ENCODE measurements at places on chromosomes 2 and 18.

DNA sequence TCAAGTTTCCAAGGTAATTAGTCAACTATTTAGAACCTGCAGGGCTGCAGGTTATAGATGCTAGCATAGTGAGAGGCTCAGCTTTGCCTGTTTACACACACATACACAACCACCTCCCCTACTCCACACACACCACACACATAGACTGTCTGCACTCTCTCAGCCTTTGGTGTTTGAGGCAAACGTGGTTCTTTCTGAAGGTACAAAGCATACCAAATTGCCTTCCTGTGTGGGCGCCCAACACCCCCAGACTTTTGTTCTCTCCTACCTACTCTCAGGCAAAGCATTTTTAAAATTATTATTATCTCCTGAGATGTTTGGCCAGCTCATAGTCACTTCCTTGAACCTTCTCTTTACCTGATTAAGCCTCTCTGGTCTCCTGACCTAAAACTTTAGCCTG is 44.9 kb downstream of the MYO3B start:
- no peak for DNase-seq

- DNase-seq, result no peak
Observed at GRCh38 chr2:18719978-18720775, 130.8 kb upstream of the NT5C1B start.

GRCh38 chr2:50865235-50865634 is 166.7 kb downstream of the NRXN1 start:
- no peak for DNase-seq

DNA sequence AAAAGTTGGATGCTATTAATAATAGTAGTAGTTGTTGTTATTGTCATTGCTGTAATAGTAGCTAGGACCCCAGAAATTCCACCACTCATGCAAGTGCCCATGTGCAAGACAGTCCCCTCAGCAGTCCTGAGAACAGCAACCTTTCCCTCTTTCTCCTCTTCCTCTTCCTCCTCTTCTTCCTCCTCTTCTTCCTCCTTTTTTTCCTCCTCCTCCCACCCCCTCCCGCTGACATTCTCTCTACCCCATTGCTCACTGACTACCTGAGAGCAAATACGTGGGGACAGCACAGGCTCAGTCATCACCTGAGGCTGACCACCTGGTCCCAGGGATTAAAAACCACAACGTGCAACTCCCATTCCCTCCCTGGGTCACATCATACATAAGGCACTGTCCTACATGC is 41.8 kb downstream of the SMAD7 start:
- DNase-seq, result no peak

GRCh38 chr2:5932556-5933469 is 240.6 kb downstream of the SOX11 start:
- DNase-seq, result no peak

GRCh38 chr2:56465491-56465890 is 281.7 kb downstream of the CCDC85A start:
- no peak for DNase-seq

DNA sequence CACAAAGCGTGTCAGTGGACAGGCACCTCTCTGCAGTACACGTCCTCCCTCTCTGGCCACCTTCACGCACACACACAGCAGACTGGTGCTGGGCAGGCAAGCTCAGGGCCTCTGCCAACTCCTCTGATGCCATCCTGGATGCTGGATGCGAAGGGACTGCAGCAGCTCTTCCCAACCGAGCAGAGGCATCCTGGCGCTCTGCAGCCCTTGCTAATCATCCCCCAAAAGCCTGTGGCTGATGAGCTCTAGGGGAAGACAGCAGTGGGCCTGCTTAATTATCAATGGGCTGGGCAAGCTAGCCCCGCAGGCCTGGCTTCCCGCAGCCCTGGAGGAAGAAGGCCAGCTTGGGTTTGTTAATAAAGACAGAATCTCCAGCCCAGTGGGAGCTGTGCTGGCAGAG is 71.3 kb upstream of the TEX51 start:
- no peak for DNase-seq

DNA sequence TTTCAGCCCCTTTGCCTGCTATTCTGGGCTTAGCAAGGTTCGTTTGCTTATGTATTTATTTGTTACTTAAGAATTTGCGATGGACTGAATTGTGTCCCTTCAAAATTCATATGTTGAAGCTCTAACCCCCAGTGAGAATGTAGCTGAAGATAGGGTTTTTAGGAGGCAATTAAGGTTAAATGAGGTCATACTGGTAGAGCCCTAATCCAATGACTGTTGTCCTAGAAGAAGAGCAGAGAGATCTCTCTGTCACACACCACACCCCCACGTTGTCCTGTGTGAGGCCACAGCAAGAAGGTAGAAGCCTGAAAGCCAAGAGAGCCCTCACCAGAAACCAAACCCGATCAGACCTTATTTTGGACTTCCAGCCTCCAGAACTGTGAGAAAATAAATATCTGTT is 66.7 kb downstream of the KIAA1328 start:
- DNase-seq, result no peak

DNA sequence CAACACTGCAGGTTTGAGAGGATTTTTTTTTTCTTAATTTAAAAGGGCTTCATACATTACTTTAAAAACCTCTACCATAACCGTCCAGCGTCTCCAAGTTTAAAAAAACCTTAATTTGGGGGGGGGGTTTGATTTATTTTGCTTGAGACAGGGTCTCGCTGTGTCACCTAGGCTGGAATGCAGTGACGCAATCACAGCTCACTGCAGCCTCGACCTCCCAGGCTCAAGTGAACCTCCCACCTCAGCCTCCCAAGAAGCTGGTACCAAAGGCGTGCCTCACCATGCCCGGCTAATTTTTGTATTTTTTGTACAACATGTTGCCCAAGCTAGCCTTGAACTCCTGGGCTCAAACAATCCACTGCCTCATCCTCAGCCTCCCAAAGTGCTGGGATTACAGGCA is 36.9 kb downstream of the ADAM17 start:
- DNase-seq, result no peak

DNA sequence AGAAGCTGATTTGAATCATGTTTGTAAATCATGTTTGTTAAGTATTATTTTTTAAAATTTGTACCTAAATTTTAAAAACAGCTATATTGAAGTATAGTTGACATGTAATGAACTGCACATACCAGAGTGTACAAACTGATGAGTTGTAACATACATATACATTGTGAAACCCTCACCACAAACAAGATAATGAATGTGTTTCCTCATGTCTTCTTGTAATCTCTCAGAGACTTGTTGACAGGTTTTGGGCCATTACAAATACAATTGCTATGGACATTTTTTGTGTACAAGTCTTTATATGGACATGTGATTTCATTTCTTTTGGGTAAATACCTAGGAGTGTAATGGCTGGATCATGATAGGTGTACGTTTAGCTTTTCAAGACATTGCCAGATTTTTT is 21.5 kb downstream of the WDR43 start:
- DNase-seq, result no peak

- DNase-seq, result no peak
Observed at GRCh38 chr2:118103951-118104940, 16.0 kb downstream of the INSIG2 start.

DNA sequence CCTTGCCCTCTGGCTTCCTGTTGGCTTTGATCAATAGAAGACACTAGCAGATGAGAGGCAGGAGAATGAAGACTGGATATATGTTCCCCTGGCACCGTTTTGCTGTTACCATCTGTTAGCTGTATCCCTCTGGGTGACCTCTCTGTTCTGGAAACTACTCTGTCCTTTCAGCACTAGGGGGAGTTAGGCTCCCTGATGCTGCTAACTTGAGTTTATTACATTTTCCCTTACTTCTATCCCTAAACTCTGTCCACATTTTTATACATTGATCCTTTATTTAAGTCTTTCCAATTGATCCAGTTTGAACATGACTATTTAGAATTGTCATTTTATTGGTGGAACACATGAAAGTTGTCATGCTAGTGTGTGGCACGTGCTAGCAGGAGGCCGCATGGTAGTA is 1014.3 kb upstream of the CDH2 start:
- no peak for DNase-seq

DNA sequence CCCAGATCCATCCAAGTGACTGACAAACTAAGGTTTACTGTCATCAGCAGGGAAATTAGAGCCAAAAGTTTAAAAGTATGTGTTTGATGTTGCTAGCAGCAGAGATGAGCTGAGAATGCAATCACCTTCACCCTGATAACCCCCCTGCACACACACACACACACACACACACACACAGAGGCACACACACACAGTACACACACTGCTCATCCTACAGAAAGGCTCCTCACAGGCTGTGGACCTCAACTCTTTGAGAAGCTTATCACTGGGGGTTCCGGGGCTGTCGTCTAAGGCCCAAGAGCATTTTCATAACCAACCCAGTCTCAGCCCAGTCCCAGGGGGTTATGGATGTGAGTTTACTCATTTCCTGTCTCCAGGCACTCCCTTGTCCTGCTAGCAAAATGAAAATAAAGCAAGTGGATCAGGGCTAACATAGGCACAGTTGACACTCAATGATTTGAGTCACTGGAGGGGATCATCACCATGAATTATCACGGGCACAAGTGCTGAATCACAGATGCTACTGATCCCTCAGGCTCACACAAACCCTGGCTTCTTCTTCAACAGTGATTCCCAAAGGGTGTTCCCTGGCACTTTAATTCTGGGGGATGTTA is 76.6 kb downstream of the ALK start:
- DNase-seq, result no peak

DNA sequence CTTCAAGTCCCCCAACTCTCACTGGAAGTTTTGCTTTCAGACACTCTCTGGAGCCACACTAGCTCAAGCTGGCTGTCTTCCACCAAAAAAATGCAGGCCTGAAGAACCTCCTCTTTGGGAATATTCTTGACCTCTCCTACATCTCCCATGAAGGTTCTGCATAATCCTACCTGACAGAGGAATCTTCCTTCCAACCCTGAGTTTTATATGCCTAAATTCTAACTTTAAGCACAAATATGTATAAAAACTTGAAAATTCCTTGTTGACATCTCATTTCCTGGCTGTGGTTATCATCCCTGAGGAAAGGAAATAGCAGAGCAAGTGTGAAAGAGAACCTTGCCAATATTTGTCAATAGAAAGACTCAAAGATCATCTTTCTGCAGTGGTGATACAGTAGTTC is 249.0 kb downstream of the LPIN1 start:
- no peak for DNase-seq

- DNase-seq, result no peak
Observed at GRCh38 chr2:95270541-95271081, 3.6 kb upstream of the PROM2 start.

GRCh38 chr18:7749510-7749981 is 182.4 kb downstream of the PTPRM start:
- DNase-seq, result no peak

DNA sequence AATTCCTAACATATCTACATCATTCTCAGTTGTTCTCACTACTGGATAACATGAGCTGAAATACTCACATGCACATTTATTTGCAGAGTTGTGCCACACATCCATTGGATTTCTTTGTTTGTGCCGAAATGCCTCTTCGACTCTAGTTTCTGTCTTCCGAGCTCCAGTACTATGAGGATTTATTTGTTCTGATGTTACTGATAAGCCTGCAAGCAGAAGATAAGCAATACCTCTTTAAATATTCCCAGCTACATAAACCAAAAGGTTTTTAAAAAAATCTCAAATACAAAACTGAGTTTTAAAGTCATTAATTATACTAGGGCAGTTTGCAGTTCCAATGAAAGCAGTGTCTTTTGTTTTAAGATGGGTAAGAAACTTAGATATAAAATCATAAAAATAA is 164.8 kb downstream of the ATAD2B start:
- no peak for DNase-seq

GRCh38 chr18:62457877-62458276 is 64.9 kb upstream of the ZCCHC2 start:
- no peak for DNase-seq

GRCh38 chr2:70087702-70088597 is 673 bp downstream of the PCBP1 start:
- no peak for DNase-seq

DNA sequence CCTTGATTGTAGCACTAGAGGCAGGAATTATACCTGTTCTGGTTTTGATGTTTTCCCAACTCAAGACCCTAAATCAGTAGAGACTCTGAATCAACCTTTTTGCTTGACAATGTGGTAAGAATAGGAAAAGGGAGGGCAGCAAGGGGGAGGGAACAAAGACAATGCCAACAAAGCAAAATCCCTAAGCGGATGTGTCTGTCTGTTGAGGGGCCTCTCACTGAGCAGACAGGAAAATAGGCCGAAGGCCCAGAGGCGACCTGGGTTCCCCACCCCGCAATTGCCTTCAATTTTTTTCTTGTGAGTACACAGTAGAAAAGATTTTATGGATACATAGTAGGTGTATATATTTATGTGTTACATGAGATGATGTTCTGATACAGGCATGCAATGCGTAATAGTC is 75.6 kb downstream of the MAP4K4 start:
- no peak for DNase-seq

DNA sequence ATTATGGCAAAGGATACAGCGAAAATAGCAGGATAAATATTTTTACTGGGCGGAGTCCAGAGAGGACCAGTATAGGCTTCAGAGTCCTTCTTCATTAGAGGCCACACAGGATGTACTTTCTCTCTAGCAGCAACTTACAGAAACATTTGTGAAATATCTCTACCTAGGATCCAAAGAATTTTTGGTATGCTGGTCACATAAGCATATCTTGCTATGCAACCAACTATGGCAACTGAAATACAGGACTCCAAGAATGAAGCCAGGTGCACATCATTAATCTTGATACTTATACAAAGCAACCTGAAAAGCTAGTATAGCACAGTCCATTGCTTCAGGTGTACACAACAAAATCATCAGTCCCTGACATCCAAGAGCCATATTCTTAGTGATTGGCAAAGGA is 59.1 kb upstream of the NABP1 start:
- no peak for DNase-seq

DNA sequence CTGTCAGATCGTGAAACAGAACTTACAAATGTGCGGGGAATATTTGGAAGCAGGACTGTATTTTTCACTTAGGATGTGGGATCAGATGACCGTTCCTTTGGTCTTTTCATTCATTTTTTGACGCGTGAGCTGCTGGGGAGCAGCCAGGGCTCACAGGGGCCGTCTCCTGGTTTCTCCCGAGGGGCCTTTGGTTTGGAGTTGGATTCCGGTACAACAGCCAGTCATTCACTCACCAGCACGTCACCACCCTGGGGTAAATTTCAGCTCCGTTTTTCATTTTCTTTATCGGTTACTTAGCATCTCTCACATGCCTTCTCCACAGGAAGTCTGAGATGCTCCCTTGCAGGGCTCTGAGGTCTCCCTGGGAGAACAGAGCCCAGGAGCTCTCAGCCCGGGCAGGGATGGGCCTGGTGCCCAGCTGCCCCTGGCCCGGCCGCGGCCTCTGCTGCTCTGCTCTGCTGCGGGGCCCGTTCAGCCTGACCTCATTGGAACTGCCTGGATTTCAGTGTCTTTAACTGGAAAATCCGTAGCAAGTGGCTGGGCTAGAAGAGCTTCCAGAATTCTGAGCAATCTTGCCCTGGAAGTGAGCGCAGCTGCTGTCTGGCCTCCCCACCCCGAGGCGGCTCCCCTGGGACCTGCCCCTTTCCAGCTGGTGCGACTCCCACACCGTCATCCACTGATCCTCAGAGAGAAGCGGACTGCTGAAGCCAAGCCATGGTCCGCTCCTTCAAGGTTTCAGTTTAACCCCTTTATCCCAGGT is 335.6 kb downstream of the EIPR1 start:
- DNase-seq, result no peak

All from omental fat pad (tissue), 4 donors.